ENCODE measurements at places on chromosomes 5 and 9.

DNA sequence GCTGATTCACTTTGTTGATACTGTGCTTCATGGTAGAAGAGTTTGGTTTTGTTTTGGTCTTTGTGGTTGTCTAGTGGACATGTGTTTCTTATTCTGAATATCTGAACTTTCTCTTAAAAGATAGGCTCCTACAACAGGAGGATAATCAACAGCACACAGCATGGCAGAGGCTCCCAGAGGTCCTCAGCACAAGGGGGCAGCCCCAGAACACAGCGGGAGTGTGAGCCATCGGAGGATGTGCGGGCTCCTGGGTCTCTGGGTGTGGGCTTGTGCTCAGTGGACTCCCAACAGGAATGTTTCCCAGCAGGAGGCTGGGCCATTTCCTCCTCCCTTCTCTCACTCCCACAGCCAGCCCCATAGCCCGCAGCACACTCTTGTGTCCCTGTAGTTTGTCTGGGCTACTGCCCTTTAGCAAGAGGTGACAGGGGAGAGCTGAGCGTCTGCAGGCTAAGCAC, 164.3 kb upstream of the OTULINL start:
- no peak for DNase-seq

GRCh38 chr9:103082494-103082893, 87.4 kb downstream of the CYLC2 start:
- no peak for DNase-seq

- DNase-seq: no peak
Observed at GRCh38 chr5:155699385-155699784, 627.6 kb upstream of the SGCD start.

- no peak for DNase-seq
Observed at GRCh38 chr5:35096216-35096615, 48.5 kb upstream of the AGXT2 start.

- no peak for DNase-seq
Observed at GRCh38 chr5:98847054-98847453, 73.6 kb downstream of the RGMB start.

DNA sequence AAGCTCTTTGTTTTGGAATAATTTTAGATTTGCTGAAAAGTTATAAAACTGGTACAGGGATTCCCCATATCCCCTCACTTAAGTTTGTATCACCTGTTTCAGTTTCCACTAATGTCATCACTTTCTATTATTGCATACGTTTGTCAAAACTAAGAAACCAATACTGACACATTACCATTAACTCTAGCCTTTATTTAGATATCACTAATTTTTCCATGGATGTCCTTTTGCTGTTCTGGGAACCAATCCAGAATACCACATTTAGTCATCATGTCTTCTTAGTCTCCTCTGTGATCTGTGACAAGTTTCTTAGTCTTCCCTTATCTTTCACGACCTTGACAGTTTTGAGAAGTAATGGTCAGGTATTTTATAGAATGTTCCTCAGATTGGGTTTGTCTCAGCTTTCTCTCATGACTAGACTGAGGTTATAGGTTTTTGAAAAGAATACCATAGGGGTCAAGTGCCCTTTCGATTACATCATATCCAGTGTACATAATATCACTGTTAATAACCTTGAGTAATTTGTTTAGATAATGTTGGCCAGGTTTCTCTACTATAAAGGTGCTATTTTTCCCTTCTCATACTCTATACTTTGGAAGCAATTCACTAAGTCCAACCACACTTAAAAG, 51.9 kb upstream of the NMUR2 start:
- no peak for DNase-seq

- no peak for DNase-seq
Observed at GRCh38 chr5:116827078-116827477, 252.5 kb upstream of the SEMA6A start.

DNA sequence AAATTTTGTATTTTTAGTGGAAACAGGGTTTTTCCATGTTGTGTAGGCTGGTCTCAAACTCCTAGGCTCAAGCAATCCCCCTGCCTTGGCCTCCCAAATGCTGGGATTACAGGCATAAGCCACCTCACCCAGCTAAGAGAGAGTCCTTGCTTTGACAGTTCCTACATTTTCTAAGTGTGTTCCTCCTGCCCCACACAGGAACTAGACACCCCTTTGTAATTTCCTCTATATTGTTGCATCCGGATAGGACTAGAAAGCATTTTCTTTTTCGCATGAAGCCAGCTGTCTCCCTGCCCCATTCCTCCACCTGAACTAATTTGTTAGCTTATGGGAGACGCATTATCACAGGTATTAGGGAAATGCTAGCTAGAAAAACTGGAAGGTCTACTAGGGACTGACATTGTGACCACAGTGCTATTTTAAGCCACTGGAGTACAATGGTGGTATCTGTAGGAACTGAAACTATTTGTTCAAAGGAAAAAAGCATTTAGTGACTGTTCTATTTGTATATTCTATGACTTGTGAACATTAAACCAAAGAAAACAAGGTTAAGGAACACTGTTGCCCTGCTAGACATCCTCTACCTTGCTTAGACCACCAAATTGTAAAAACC, 214.1 kb downstream of the SMARCA2 start:
- DNase-seq: no peak

DNA sequence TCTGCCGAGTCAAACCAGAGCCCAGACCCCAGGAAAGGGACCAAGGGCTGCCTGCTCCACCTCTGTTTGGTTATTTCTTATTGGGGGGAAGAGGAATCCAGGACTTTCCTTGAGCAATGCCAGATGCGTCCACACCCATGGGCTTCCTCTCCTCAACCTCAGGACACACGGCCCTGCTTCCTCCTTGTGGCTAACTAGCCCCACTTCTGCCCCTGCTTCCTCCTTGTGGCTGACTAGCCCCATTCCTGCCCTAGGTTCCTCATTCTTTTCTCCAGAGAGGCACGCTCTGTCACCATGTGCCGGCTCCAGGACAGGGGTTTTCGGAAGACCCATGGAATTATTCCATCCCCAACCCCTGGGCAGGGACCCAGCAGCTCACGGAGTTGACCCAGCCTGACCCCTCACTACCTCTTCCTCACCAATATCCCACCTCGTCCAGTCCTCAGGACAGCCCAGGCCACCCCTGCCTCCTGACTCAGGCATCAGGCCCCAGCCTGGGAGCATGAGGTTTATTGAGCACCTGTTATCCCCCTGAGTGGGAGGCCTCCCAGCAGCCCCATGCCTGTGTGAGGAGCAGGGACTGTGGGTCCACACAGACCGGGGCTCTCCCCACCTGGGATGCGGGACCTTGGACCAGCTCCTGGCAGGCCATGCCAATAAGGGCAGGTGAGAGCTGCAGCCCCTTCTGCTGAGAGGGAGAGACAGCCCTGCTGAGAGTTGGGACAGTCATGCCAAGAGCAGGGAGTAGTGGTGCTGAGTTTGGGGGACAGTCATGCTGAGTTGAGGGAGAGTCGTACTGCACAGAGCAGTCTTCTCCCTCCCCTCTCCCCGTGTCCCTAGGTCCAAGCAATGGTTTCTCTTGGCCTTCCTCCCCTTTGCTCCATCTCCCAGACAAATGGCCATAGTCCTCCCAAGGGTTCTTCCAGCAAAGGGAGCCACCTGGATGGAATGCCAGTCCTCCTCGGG, 11.8 kb upstream of the FCN1 start:
- no peak for DNase-seq

DNA sequence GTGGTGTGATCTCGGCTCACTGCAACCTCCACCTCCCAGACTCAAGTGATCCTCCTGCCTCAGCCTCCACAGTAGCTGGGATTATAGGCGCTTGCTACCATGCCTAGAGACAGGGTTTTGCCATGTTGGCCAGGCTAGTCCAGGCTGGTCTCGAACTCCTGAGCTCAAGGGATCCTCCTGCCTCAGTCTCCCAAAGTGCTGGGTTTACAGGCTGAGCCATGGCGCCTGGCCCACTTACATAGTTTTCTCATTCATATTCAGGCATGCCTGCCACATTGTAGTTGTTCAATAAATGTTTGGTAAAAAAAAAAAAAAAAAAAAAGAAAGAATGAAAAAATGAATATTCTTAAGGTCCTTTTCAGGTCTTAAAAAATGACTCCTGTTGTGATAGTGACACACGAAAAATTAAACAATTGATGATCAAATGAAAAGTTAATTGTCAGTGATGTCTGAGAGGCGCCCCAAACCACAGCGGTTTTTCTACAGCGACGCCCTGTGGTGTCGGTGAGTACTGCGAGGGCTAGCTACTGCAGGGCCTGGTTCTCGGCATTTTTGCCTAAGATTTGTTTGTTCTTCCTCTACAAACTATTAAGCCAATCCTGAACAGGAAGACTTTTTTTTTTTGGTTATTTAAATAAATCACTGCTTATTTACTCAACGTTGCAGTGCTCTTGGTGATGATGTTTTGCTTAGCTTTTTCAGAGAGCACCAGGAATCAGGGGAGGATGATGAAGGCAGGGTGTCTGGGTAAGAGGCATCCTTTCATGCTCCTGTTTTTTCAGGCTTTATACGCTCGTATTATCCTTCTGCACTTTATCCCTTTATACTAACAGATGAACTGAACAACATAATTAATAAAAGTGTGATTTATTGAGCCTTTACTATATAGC, 67.0 kb upstream of the DPYSL3 start:
- DNase-seq: no peak

- no peak for DNase-seq
Observed at GRCh38 chr5:107388141-107388861, 282.4 kb downstream of the EFNA5 start.

DNA sequence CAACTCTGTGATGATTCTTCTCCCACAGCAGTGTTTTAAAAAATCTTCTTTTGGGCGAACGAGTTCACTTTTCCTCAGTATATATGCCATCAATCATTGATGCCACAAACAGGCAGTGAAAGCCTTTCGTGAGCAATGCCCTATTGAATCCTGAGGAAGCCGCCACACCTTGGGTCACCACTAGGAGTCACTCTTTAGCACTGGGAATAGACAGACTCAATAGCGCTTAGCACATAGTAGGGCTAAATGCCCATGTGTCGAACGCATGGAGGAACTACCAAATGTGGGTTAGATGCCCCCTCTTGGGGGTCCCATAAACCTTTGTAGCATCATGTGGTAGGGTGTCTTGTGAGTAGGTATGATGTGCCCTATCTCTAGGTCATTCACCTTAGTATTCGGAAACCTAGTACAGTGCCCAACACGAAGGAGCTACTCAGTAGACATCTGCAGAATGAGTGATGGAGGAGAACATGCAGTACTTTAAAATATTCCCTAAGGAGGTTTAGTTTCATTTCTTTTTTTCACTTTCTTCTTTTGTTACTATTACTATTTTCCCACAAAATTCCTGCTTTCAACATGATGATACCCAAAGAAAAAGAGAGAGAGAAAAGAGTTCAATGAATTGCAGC, 603.7 kb downstream of the BNC2 start:
- no peak for DNase-seq

- no peak for DNase-seq
Observed at GRCh38 chr9:32394381-32395049, 10.1 kb downstream of the ACO1 start.

- no peak for DNase-seq
Observed at GRCh38 chr5:158007336-158007735, 148.4 kb upstream of the CLINT1 start.

DNA sequence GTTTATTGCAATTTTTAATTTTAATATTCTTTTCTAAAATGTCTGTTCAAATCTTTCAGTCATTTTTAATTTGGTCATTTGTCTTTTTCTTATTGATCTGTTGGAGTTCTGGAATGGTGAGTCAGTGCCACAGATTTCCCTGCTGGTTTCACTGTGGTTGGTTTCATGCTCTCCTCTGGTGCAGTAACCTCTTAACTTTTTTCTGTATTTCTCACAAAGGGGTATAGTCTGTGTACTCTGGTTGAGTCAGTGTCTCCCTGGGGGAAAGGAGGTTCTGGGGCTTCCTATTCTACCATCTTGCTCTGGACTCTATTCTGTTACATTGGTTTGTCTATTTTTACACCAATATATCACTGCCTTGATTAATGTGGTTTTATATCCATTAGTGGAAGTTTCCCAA, 178.8 kb downstream of the CSNK1G3 start:
- no peak for DNase-seq

GRCh38 chr5:54296386-54296785, 14.0 kb downstream of the ARL15 start:
- DNase-seq: no peak

- no peak for DNase-seq
Observed at GRCh38 chr5:154523709-154524108, 45.7 kb upstream of the HAND1 start.

GRCh38 chr9:75149841-75150241, 61.5 kb downstream of the OSTF1 start:
- no peak for DNase-seq

GRCh38 chr9:89680547-89681467, 76.0 kb downstream of the GADD45G start:
- DNase-seq: no peak

DNA sequence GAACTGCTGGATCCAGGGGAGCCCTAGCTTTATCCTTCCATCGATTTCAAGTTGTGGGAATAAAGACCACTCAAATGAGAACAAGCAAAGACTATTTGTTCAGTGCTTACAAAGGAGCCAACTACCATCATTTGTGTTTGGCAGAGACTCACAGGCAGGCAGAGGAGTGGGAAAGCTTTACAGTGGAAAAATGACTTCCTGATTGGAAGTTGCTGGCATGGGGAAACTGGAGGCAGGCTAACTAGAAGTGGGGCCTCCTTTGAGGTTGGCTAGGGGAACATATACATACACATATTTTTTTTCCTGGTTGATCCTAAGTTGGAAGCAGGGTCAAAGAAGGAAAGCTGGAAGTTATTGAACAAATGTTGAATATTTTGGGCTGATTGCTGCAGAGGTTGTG, 121.7 kb downstream of the ACTBL2 start:
- no peak for DNase-seq

DNA sequence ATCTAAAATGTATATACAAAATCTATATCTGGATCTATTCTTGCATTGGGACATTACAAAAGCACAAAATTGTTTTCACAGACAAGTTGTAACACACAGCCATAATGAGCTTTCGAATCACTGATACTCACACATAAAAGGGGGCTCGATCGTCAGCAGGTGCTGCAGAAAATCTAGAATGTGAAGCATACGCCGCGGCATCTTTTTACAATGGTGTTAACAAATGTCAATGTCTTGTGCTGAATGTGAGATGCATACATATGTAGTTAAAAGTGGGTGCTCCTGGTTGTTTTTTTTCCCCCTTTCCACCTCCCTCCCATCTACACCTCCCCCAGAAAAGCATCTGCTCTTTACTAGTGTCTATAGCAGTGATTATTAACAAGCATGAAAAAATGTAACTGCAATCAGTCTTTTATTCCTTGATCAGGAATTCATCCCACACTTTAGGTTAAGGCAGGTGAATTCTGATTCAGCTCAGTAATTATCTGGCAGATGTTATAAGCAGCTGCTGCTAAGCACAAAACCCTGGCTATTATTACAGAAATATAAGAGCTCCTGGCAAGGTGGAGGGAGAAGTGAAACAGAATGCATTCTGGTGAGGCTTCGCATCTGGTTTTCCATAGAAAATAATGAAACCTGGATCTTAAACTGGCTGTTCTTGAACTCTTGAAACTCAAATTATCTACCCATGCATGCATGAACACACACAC, 114.1 kb downstream of the MPDZ start:
- no peak for DNase-seq

DNA sequence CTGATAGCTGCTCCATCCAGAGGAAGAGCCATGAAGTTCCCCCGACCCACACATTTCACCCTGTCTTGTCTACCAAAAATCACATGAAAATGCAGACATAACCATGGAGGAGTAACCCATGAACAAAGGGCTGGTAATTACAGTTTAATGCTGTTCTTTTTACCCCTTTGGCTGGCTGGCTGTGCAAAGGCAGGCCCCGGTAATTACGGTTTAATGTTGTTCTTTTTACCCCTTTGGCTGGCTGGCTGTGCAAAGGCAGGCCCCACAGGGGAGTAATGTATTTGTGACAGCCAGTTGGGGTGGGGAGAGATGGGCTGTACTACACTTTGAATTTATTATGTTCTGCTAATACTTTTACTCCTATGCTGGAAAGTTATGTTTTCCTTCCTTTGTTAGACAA, 41.7 kb downstream of the PIK3R1 start:
- no peak for DNase-seq

Measured in stimulated activated CD4-positive, alpha-beta T cell treated with anti-CD3 and anti-CD28 coated beads, TNF-alpha, amount 100 ng/mL, for 4 hours (primary cell).